Hematopoietic multipotent progenitor cell (in vitro differentiated cells): ENCODE measurements at places on chromosomes 1 and 21.

- no peak for DNase-seq
These were observed 192.8 kb downstream of the FCRL5 start for GRCh38 chr1:157359314-157360022.

DNA sequence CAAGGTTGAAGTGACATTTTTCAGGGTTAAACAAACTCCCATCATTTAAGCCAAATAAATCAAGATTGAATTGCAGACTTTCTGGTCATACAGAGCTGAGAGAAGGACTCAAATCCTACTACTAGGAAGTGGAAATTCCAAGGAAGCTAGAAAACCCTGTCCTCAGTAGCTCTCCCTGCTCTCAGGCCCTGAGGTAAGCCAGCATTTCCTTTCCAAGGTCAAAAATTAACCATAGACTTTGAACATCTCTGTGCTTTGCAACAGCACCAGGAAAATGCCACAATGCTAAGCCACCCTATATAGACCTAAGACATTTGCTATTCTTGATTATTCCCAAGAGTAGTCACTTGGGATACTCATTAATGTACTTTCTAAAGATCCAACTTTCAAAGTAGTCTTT is 45.1 kb downstream of the LUZP1 start:
- DNase-seq: no peak

DNA sequence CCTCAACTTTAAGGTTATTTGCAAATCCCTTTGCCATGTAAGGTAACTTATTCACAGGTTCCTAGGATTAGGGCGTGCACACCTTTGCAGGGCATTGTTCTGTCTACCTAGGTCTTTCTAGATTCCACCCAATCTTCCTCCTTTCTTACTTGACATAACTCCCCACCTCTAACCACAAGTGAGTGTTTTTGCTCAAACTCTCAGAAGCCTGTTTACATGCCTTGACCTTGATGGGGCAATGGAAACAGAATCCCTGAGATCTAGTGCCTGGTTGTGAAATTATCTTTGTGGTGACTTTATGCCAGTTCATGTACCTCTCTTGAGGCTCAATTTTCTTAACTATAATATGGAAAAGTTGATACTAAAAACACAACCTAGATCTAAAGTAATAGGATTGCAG is 296.6 kb downstream of the TTLL7 start:
- no peak for DNase-seq

DNA sequence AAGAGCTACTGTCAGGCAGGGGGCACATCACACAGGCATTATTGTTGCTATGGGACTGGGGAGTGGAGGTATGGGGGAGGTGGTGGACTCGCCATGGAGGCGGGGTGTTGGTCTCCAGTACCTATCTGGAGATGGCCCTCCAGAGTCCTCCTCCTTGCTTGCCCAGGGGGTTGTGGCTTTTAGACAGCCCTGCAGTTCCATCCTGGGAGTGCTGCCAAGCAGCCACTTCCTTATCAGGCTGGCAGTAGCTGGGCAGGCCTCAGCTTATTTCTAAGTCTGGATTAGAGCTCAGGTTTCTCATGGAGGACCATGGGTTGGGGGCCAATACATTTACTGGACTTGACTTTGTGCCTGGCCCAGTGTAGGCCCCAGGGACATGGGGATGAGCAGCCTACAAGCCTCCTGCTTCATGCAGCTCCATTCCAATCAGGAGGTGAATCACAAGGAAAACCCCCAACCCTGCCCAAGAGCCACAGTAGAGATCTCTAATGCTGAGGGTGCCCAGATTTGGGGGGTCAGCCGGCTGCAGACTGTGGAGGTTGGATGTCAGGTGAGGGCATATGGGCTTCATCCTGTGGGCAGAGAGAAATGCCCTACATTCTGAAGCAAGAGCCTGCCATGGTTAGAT is 210.7 kb upstream of the EDN2 start:
- peak; percentile 63 for DNase-seq

- no peak for DNase-seq
These were observed 68.3 kb downstream of the TCP10L start for GRCh38 chr21:32516756-32517649.

GRCh38 chr1:40315795-40316594 is 1.1 kb downstream of the COL9A2 start:
- no peak for DNase-seq

- no peak for DNase-seq
These were observed 1.2 kb downstream of the MFN2 start for GRCh38 chr1:11981378-11982009.

DNA sequence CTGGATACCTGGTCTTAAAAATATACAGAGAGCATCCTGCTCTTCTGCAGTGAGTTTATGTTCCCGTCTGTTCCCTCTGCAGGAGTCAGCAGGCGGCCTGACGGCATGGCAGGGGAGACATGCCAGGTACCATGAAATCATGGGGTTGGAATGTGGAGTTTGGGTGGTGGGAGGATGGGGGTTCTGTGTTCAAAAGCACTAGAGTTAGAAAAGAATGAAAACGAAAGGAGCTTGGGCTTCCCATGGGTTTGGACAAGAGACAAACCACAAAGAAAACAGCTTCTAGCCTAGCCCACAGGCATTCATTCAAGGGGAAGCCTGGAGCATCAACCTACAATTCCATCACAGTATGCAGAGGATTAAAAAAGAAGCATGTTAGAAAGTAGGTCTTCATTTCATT is 59.9 kb downstream of the WARS2 start:
- no peak for DNase-seq

- no peak for DNase-seq
These were observed 45.6 kb downstream of the SUCO start for GRCh38 chr1:172578586-172578985.

DNA sequence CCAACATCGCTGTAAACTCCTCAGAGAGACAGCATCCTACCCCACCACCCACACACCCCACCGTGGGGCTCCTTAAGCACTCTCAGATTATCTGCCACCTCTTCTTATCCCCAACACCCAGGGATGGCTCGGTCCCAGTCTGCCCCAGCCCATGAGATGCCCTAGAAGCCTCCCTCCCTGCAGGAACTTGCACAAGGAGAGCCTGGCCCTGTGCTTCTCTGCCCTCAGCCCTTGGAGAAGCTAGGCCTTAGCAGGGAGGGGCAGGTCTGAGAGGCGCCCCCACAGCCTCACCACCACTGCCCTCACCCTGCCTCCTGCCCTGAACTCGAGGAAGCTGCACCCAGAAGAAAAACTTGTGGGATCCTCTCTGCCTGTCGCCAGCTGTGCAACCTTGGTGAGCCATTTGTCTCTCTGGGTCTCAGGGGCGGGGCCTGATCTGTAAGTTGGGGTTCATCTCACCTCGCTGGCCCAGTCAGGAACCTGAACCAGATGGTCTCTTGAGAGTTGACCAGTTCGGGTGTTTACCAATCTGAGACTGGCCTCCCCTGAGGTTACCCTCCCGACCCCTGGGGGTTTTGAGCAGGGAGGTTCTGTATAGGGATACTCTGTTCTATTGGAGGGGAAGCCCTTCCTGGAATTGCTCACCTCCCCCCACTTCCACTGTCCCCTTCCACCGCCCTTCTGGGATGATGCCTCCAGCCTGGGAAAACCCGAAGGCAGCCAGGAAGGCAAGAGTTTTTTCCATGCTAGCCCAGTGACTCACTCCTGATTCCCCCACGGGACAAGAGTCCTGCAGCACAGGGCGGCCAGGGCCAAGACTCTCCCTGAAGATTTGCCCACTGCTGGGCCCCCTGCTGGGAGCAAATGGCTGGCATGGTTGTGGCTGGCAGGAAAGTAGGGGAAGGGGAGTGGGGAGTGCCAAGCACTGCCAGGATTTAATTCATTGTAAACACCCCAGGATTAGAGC is at the start of gene S100A3:
Gene S100A3, minus strand, starts transcription at position 537 of the 967 bp plus-strand sequence. CDS start 773 bp downstream, outside the sequence.
- no peak for DNase-seq

DNA sequence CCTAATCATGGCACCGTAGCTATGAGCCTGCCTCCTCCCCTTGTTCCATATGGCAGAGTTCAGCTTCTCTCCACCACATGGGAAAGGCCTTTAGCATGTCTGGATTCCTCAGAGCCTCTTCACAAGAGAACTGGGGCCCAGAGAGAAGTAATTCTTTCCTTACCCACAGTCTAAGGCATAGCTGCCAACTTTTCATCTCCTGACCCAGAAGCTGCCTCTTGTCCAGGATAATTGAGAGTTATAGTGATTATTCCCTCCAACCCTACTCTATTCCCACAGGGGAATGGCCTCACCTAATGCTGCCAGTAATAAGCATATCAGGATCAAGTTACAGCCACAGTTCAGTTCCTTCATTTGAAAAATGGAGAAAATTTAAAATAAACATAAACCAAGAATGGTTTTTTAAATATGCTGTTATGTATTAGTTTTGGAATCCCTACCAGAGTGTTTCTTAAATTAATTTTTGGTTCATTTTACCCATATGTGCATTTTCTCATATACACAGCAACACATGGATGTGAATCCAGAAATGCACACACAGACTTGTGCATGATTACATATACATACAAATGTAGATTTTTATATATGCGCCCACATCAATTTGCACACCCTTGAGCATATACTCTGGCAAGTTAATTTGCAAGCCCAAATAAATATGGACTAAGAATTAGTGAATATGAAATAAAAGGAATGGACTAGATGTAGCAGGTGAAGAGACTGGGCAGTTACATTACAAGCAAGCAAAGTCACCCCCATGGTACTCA is 63.9 kb upstream of the WARS2 start:
- no peak for DNase-seq

- no peak for DNase-seq
These were observed 15.8 kb upstream of the ZC3H12A start for GRCh38 chr1:37458551-37458950.

DNA sequence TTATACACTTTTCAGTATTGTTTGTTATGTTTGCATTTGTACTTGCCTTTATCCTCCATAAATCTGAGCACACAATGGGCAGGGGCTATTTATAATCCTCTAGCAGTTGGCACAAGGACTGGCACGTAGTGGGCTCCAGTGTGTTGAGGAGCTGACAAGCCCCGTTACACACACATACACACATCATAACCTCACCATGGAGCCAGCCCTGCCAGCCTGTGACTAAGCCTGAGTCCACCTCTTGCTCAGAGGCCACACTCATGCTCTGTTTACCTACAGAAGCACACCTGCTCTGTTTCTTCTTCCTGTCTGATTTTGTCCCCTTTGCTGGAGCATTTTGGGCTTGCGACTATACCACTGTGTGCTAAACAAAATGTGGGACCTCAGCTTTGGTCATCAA is 64.5 kb upstream of the SPATA6 start:
- no peak for DNase-seq

DNA sequence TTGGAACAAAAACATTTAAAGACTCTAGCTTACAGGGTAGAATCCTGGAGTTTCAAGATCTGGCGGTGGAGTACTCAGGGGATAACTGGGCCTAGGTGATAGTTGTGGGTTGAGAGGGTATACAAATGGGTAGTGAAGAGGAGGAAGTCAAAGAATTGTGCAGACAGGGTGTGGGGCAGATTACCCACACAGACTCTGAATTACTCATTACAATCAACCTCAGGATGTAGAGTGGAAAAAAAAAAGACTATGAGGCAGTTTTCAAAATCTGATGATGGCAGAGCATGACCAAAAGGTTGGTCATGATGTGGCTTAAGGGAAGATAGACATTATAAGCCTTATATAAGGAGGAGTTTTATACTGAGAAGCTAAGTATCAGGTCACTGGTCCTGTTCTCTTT is 44.1 kb upstream of the GLIS1 start:
- DNase-seq: no peak

- DNase-seq: no peak
These were observed 34.0 kb upstream of the SLC45A3 start for GRCh38 chr1:205714190-205714905.

GRCh38 chr1:97780884-97781283 is 139.9 kb downstream of the DPYD start:
- DNase-seq: no peak

GRCh38 chr1:15810073-15810472 is 2.6 kb upstream of the UQCRHL start:
- no peak for DNase-seq

GRCh38 chr1:192265516-192266173 is 51.1 kb upstream of the RGS21 start:
- no peak for DNase-seq

DNA sequence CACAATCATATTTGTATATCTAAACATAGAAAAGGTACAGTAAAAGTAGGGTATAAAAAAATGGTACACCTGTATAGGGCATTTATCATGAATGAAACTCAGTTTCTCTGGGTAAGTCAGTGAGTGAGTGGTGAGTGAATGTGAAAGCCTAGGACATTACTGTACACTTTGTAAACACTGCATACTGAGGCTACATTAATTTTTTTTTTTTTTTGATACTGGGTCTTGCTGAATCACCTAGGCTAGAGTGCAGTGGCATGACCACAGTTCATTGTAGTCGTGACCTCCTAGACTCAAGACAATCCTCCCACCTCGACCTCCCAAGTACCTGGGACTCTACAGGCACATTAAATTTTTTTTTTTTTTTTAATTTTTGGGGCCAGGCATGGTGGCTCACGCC is 27.8 kb downstream of the FBXO28 start:
- DNase-seq: no peak

DNA sequence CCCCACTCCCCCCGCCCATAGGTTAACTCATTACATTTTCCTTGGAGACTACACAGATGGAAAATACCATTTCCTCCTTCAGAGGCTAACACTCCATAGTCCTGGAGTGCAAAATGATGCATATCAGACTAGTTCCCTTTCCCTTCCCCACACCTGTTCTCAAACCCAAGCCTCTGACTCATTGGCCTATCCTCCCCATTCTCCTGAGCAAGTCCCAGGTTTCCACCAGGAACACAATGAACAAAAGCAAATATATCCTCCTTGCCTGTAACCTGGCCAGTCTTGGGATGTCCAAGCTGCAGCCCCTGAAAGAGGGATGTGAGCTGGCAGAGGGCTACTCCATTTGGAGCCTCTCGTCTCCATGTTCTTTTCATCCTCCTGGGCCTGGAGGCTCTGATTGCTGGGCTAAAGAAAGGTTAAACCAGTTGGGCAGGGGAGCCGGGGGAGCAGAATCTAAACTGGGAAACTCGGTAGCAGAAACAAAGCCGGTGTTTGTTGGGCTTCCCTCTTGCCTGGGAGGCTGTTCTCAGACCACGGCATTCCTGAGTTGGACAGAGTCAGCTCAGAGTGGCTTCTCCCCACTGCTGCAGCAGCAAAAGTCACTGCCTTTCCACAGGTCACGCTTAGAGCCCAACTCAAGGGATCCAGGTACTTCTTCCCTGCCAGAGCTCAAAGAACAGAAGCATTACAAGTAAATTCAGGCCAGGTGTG is 13.9 kb downstream of the SSR2 start:
- no peak for DNase-seq

DNA sequence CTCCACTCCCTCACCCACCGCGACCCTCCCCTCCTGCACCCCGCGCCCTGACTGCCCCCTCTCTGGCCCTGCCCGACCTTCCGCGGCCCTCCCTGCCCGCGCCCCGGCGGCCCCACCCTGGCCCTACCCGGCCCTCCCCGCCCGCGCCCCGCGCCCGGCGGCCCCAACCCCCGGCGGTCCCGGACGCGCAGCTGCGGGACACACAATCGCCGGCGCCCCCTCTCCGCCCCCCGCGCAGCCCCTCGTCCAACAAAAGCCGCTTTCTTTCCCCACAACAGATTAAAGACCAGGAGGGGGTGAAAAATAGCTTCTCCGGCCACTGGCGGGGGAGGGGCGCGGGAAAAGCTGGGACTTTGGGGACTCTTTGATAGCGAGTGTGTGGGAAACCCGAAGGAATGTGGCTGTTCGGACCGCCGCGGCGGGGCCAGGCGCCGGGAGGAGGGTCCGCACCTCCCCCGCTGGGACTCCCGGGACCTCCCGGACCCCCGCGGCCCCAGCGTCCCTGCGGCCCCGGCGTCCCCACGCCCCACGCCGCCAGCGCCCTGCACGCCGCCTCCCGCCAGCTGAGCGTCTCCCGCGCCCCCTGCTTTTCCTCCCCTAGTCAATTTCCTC is 8.8 kb upstream of the ID3 start:
- DNase-seq: no peak
